ENCODE measurements at places on chromosomes 3 and 15.
A peak's percentile ranks its signal among the peaks of the same experiment; 100 is the strongest.

- DNase-seq: no peak
Measured at GRCh38 chr3:140553591-140553990, 124.3 kb upstream of the TRIM42 start.

- DNase-seq: no peak
Measured at GRCh38 chr3:111509308-111509707, 32.7 kb upstream of the CD96 start.

GRCh38 chr15:59119625-59120024, 14.7 kb downstream of the CCNB2 start:
- no peak for DNase-seq

GRCh38 chr3:33229066-33229465, 10.5 kb upstream of the SUSD5 start:
- DNase-seq: no peak

DNA sequence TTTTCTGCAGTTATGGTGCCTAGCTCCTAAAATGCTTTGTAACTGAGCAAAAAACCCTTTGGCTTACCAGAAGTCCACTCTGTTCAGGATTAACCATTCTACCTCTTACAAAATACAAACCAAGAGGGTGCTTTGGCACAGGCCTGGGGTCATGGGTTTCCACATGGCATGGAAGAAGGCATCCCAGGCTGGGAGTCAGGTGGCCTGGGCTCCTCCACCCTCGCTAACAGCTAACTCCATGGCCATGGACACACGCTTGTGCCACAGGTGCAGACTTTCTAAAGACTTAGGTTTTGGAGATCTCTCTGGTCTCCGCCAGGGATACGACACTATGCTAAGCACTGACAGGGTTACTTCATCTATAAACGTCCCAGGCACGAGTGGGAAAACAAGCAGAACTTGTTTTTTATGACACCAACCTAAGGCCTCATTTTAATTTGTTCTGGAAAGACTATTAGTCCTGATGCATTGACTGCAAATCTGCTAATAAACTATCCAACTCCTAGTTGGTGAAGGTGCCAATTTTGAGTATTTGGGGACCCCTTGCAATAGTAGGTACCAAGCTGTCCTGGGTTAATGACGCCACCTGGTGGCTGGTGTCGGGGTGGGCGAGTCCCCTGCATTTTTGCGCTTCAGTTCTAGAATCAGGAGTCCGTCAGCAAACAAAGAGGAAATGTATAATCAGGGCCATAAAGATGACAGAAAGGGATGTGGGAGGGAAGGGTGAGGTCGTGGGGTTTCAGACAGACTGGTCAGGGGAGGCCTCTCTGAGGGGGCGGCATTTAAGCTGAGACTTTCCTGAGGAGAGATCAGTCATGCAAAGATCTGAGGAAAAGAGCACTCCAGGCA, 10.3 kb upstream of the ALDH1A3 start:
- no peak for DNase-seq

DNA sequence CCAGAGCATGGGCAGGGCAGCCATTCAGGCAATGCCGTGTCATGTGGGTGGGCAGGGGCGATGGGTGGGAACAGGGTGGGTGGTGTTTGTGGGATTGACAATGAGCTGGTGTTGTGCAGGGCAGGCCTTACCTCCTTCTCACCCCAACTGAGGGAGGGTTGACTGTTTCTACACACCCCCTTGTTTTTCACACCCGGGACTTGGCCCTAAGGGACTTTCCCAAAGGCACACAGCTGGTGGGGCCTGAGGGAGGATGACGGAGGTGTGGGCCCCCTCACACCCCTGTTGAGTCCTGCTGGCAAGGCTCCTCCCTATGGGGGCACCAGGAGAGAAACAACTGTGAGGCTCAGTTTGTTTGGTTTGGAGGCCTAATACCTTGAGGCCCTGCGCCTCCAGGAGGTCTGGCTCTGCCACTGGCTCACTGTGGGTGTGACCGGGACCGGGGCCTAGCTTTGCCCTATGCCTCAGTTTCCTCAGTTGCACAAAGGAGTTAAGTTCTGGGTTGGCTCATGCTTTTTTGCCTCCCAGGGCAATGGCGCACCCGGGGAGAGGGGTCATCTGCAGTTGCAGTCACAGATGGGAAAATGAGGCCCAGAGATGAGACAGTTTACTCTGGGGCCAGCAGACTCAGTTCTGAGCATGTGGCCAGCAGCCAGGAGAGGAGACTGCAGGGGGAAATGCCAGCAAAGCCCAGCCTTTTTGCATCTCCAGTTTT, 5.1 kb upstream of the DNAH1 start:
- peak; percentile 15 for DNase-seq

DNA sequence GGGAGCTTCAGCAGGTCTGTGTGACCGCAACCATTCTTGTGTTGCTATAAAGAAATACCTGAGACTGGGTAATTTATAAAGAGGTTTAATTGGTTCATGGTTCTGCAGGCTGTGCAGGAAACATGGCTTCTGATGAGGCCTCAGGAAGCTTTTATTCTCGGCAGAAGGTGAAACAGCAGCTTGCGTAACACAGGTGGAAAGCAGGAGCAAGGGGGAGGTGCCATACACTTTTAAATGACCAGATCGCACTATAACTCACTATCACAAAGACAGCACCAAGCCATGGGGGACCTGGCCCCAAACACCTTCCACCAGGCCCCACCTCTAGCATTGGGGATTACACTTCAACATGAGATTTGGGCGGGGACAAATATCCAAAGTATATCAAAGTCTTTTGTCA, 8.3 kb upstream of the CIB2 start:
- no peak for DNase-seq

- DNase-seq: no peak
Measured at GRCh38 chr3:139671863-139672646, 5.7 kb downstream of the NMNAT3 start.

DNA sequence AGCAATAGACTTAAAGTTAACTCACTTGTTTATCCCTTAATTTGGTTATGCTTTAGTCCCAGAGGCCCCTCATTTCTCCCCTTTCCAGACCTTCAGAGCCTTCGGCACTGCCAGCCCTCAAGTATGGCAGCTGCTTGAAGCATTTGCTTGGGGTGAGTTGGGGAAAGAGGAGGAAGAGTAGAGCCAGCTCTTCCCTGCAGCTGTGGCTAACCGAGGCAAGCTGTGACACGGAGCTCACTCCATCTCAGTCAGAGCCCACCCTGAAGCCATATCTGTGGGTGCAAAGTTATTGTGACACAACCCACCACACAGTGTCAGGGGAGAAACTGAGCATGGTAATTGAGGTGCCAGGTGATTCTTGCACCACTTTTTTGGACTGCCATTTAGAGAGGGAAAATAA, 66.1 kb downstream of the FILIP1L start:
- DNase-seq: no peak

GRCh38 chr3:18149935-18150334, 275.2 kb downstream of the SATB1 start:
- no peak for DNase-seq

GRCh38 chr3:30007668-30008067, 598.7 kb upstream of the TGFBR2 start:
- no peak for DNase-seq

DNA sequence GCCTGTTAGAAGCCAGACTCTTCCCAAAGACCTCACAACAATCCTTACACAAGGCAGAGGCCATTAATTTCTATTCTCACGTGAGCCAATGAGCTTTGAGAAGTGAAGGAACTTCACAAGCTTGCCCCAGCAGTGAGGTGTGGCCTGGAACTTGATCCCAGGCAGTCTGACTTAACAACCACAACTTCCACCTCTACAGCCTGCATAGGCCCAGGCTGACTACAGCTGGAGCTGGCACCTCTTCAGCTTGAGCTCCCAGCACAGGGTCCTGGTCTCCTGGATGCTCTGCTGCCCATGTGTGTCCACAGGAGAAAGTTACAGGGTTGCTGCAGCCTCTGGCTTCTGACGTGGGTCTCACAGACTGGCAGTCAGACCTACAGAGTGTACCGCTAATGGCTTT, 111.0 kb downstream of the ERC2 start:
- DNase-seq: no peak

DNA sequence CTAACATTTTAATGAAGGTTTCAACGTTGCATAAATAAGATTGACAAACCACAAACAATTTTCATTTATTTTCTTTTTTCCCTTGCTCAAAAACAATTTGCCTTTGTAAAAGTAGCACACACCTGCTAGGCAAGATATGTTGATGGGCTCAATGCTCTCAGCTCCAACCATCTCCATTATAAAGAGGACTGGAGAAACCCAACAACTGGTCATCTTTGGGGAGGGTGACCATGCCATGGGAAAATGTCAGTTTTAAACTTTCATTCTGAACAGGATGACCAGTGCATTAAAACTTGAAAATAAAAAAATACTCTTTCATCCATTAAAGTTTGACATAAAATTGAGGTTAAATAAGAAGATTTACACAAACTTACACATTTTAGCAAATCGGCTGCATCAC, 183.7 kb downstream of the CFAP20DC start:
- DNase-seq: no peak

- no peak for DNase-seq
Measured at GRCh38 chr3:164514576-164514975, 563.7 kb downstream of the SI start.

DNA sequence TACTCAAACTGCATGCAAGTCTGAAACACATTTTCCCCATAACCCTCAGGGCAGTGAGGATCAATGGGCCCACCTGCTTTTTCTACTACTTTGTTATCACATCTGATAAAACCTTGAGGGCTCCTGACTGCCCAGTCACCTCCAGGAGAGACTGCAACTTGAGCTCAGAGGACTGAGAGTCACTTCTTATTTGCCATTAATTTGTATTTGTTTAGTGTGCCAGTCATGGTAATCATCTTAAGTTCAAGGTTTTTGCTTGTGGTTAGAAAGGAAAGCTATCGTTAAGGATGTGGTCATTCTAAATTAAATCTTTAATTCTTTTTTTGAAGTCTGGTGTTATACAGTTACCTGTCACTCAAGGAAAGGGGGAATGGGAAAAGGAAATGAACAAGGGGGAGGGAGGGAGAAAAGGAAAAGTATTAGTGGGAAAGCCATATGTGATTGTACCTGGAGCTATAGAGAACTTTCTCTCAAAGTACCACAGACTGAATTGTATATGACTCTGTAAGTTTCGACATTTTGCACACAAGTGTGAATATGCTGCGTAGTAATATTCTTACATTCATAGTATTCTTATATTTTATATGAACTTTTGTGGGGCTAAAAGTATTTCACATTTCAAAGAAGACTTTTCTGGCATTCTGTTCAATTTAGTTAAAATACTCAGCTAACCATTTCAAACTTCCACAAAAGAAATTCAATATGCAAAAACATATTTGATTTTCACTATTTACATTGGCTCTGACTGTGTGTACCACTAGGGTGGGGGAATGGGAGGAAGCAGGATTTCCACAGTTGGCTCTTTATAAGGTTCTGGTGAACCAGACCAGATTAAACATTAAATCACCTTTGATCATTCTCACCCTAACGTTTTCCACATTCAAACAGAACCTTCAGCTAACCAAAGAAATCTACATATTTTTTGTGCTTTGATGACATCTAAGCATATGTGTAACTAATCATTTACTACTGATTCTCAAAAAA, 166.5 kb upstream of the ATP11B start:
- DNase-seq: no peak

GRCh38 chr3:139540651-139541531, 1.3 kb upstream of the RBP1 start:
- DNase-seq: no peak

DNA sequence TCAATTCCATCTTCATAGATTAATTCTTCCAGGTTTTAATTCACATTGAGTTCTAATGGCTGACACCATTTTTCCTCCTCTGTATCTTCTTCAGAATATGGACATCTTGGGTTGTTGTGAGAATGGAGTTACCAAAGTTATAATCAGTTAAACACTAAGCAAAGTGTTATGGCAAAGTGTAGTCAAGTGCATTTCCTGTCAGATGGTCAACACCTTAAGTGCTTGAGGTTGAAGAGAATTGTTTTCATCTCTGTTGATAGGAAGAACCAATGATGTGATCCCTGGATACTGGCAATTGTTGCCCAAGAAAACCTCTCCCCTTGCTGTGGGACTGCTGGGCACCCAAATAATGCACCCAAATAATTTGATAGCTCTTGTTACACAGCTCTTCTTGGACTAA, 102.6 kb upstream of the SATB1 start:
- DNase-seq: no peak

DNA sequence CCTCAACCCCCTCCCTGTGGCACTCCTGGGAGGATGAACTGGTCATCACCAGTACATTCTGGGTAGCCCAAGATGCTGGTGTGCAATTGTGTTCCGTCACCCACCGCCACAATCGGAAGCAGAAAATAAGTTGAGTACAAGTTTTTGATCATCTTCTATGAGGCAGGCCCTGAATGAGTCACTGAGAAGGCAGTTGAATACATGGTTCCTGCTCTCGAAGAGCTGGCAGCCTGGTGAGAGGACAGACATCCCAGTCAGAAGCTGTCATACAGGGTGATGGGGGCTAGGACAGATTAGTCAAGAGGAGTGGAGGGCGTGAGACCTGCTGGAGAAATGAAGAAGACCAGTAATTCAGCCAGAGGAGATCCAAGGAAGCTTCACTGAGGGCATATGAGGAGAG, 6.2 kb downstream of the CEMIP start:
- no peak for DNase-seq

DNA sequence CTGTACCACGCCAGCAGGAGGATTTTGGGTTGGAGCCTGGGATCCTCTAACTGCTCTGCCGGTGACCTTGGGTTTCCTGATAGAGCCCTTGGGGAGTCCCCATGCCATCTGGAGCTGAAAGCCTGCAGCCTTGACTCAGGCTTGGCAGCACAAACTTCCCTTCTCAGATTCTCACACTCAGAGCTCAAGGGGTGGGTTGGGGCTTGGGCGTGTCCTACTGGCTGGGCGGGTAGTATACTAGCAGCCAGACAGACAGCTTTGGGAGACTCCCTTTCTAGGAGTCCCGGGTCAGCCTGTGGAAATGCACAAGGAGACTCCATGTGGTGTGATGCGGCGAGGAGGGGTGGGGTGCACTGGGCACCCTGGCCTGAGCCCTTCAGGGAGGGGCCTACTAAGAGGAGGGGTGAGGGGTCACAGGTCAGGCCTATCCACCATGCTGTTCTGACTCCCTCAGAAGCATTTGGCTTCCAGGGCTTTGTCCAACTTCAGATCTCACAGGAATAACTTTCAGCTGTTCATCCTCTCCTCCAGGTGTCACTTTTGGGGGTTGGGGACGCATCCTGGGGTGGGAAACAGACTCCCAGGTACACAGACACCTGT, 21.6 kb upstream of the PLXNA1 start:
- DNase-seq: no peak

- DNase-seq: no peak
Measured at GRCh38 chr15:62440362-62441105, 275.4 kb upstream of the C2CD4B start.

DNA sequence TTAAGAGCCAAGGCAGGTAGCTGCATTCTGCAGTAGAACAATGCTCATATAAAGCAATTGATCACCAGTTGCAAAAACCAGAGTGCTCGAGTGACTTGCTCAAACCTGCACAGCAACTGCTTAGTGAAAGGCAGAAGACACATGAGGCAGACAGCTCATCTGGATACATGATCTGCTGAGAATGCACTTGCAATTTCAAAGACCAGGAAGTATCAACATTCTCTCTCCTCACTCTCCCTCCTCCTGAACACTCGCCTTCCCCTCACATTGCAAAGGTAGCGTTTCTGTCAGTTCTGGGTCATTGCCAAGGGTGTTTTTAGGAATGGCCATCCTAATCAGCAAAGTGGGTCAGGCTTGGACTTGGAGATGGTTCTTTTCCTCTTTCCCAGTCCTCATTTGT, 61.0 kb downstream of the BFSP2 start:
- no peak for DNase-seq

GRCh38 chr3:10940106-10940505, 52.4 kb upstream of the SLC6A1 start:
- DNase-seq: no peak

Data from CD8-positive, alpha-beta T cell (primary cell).